ENCODE measurements at places on chromosomes 13 and 19.

DNA sequence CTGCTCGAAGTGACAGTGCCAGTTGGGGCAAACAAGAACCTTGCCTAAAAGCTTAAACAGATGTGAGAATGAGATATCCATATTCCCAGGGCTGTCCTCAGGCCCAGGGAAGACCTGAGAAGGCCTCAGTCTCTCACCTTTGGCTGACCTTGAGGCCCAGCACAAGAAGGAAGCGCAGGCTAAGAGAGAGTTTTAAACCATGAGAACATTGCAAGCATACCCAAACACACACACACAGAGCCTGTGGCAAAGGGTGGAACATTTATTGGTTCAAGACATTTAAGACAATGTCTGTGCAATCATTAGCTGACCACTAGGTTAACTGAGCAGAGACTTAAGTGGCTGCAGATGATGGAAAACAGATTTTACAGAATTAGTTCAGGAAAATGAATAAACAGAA is 248.2 kb downstream of the NBEA start:
- no peak for DNase-seq

GRCh38 chr19:3250675-3251074 is 26.2 kb downstream of the CELF5 start:
- DNase-seq, result peak; percentile 44

GRCh38 chr19:5152013-5152763 is 183.3 kb downstream of the KDM4B start:
- DNase-seq, result no peak

DNA sequence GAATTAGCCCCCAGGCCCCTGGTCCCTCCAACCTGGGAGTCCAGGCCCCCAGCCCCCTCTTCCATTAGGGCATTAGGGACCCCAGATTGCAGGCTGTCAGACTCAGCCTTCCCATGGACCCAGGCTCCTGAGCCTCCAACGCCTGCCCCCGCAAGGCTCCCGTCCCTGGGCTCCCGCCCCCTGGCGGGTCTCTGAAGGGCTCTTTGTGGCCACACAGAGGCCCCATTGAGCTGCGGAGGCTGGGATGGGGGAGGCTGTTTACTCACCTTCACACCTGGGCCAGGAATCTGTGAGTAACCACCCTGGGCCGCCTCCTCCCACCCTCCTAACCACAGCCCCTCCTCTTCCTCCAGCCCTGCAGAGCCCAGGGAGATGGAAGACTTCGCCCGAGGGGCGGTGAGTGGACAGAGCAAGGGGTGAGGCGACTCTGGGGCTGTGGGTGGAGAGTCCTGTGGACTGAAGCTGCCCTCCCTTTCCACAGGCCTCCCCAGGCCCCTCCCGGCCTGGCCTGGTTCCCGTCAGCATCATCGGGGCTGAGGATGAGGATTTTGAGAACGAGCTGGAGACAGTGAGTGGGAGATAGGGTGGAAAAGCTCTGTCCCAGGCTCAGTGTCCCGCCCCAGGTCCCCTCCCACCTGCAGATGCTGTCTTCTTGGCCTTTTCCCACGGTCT is 4.9 kb downstream of the ARHGEF1 start:
- peak; percentile 80 for DNase-seq
